GM18507 (cell line): ENCODE measurements at places on chromosomes 4 and X.

DNA sequence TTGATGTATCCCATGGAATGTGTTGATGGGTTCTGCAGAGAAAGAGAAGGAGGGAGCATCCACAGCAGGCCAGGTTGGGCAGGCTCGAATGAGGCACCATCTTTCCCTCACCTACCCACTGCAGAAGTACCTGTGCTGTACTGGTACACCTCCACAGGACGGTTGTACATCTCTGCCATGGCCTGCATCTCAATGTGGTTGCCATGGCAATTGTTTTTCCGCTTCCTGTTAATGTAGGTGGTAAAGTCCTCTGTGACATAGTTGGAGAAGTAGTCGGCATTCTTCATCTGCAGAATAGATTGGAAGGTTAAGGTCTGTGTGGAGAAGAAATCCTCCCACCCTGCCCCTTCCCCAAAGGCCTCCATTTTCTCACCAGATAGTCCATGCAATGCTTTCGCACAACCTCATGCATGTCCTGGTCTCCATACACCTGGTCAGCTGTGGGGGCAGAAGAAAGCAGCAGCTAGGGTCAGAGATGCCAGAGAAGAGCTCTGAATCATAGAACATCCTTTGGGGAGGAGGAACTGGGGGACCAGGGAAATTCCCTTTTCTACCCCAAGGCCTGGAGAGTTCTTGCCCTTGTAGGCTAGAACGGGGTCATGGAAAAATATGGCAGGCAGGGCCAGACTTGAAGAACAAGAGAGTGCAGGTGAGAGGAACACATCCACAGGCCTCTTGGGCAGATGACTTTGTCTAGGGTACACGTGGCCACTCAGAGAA lies 15.9 kb upstream of the PIM2 start:
- DNase-seq, result no peak

GRCh38 chrX:23062359-23062758 lies 62.6 kb downstream of the DDX53 start:
- DNase-seq, result no peak

DNA sequence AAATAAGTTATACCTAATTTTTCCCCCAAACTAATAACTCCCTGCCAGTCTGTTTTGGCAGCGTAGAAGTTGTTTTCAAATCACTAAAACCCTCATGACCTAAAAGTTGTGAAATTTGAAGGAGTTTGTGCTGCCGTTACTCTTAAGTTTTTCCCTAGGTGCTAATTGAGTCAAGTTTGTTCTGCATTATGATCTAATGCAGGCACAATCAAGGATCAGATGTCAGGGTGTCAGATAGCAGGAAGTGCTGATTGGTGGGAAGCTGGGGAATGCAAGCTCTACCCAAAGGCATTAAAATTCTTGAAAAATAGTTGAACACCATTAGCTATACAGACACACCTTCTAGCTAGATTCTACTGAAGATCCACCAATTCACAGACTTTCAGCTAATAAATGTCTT lies 51.9 kb downstream of the ARX start:
- DNase-seq, result no peak

DNA sequence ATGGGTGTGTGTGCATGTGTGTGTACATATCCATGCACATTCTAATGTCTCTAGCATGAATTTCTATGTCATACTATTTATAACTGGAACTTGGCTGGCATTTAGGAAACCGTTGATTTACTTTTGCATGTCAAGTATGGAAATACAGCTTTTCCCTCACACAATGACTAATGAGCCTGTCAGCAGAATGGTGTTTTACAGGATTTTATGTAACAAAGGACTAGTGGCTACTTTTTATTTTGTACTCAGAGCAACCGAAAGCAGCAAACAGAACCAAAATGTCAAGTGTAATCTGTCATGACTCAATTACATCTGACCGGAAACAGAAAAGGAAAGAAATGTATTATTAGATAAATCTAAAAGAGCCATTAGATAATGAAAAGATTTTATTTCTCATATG lies 1911.5 kb upstream of the AGA start:
- no peak for DNase-seq

DNA sequence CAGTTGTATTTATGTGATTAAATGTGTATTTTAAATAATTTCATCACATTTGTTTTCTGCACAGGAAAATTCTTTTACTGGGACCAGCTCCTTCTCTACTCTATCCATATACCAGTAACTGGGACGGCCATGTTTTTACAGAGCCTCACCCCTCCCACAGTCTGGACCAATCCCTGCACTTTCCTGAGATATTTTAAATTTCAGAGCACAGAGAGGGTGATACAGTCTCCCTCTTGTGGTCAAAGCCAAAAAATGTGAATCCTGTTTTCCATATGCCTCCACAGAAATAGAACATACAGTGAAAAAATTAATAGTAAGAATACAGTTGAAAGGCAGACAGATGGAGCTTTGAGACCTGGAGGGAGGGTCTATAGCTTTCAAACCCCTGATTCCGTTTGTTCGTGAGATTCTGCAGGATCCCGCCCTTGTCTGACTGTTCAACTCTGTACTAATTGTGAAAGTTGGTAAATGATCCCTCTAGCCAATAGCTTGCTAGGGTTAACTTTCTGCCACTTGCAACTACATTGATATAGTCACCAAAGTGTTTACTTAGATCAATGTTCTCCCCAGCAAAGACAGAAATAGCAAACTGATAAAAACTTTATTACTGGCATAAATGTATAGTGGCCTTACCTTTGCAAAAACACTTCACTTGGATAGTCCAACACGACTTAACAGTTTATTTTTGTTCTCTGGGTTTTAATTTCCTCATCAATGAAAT lies 172.2 kb downstream of the PPARGC1A start:
- no peak for DNase-seq

GRCh38 chr4:26406346-26406975 lies 83.8 kb downstream of the CCKAR start:
- DNase-seq, result no peak
